Right renal cortex interstitium (tissue), 3 donors: ENCODE measurements at places on chromosomes 3 and 15. TPM values are rescaled to one million over a fixed set of nuclear protein-coding genes. Genes with fewer than 3 reads are reported as not detected.

Gene RAB6B
- 16.5 TPM for polyA plus RNA-seq

Gene GPR156
- 2.3 TPM for polyA plus RNA-seq

Gene POPDC2
- 3.8 TPM for polyA plus RNA-seq

Gene SLC22A14
- polyA plus RNA-seq, result 0.30 TPM

Gene CMTM8
- 11.9 TPM for polyA plus RNA-seq

Gene TRPM1
- polyA plus RNA-seq, result 0.54 TPM

Gene STXBP5L
- 0.19 TPM for polyA plus RNA-seq

Gene MYLK
- polyA plus RNA-seq, result 148 TPM

Gene SPPL2A
- 108 TPM for polyA plus RNA-seq

Gene SLMAP
- polyA plus RNA-seq, result 54.4 TPM

Gene SMARCC1
- polyA plus RNA-seq, result 130 TPM

Gene XCR1
- polyA plus RNA-seq, result 0.12 TPM

Gene ADAMTSL3
- 4.5 TPM for polyA plus RNA-seq

Gene TEX55
- polyA plus RNA-seq, result not detected

Gene RRP9
- 19.2 TPM for polyA plus RNA-seq

Gene CFAP100
- polyA plus RNA-seq, result 0.55 TPM

Gene PDZRN3
- 40.3 TPM for polyA plus RNA-seq

Gene SQOR
- polyA plus RNA-seq, result 28.7 TPM

Gene CIB1
- polyA plus RNA-seq, result 62.0 TPM
